ENCODE measurements at places on chromosomes 16 and 17.
A peak's percentile ranks its signal among the peaks of the same experiment; 100 is the strongest.

GRCh38 chr17:76597156-76598003, 11.7 kb upstream of the ST6GALNAC2 start:
- peaks cover 2% of the 10 kb centered on the region for H3K27me3 ChIP-seq
- H3K27ac ChIP-seq, result no peak overlapping the region
- no peak for DNase-seq
- H3K4me3 ChIP-seq, result no peak overlapping the region
- H3K36me3 ChIP-seq, result no peaks in the 10 kb centered on the region
- H3K4me1 ChIP-seq, result peaks cover 10% of the 10 kb centered on the region

DNA sequence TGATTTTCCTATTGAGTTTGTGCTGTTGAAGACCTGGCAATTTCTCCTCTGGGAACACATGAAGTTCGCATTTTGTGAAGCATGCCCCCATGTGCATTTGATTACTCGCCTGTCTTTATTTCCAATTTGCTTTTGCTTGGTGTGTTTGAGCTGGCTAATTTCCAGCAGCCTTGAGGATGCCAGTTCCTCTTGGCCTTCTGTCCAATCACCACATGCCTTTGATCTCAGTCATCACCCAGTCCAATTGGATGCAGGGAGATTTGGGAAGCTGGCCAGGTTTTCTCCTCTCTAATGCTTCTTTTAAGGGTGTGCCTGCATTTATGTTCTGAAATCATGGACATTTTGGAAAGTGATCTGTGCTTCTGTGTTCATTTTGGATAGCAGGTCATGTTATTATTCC, 3.8 kb upstream of the TMEM100 start:
- peaks cover 54% of the 10 kb centered on the region for H3K27me3 ChIP-seq
- H3K4me3 ChIP-seq, result no peak overlapping the region
- no peak overlapping the region for H3K27ac ChIP-seq
- DNase-seq, result no peak
- peaks cover 1% of the 10 kb centered on the region for H3K4me1 ChIP-seq

- no peaks in the 10 kb centered on the region for H3K27me3 ChIP-seq
- H3K27ac ChIP-seq, result peak overlapping the region; percentile 77
- peaks cover 41% of the 10 kb centered on the region for H3K36me3 ChIP-seq
- peaks cover 64% of the 10 kb centered on the region for H3K4me1 ChIP-seq
These were observed 889 bp downstream of the MBTD1 start for GRCh38 chr17:51258756-51259563.

- peaks cover 26% of the 10 kb centered on the region for H3K36me3 ChIP-seq
- H3K4me1 ChIP-seq, result peaks cover 21% of the 10 kb centered on the region
- DNase-seq, result no peak
- no peaks in the 10 kb centered on the region for H3K27me3 ChIP-seq
- no peak overlapping the region for H3K4me3 ChIP-seq
These were observed 378.0 kb downstream of the SLC39A11 start for GRCh38 chr17:72714357-72714966.

- H3K4me3 ChIP-seq, result peak within 1 kb of the TSS; percentile 93
- peaks cover 20% of the 10 kb centered on the region for H3K4me1 ChIP-seq
- no peaks in the 10 kb centered on the region for H3K27me3 ChIP-seq
These were observed at the start of gene PGAP3 for GRCh38 chr17:39687546-39688474. Gene PGAP3 (minus strand): TSS chr17:39688057. CDS start chr17:39688014, 43 bp downstream.

DNA sequence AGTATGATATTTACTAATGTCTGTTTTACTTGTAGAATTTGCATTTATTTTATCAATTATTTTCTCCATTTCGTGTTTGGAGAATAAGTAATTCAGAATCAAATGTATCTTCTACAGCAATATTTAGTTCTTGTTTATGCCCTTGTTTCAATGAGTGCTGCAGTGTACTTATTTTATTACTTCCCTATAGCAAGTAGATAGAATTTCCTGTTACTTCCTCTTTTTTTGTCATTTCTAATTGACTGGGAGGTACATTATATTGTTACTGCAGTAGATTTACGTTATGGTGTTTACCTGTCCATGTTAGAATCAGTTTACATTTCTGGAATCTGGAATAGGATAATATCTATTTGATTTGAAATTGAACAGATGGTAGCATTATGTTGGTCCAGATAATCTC, 71.2 kb downstream of the OMG start:
- peaks cover 2% of the 10 kb centered on the region for H3K4me1 ChIP-seq
- no peak overlapping the region for H3K27ac ChIP-seq
- no peak overlapping the region for H3K4me3 ChIP-seq

- H3K36me3 ChIP-seq, result no peaks in the 10 kb centered on the region
- H3K27me3 ChIP-seq, result no peaks in the 10 kb centered on the region
- no peak for DNase-seq
- no peak overlapping the region for H3K4me3 ChIP-seq
- no peak overlapping the region for H3K27ac ChIP-seq
- H3K4me1 ChIP-seq, result no peaks in the 10 kb centered on the region
These were observed 365.7 kb upstream of the RBFOX1 start for GRCh38 chr16:6966925-6967324.

DNA sequence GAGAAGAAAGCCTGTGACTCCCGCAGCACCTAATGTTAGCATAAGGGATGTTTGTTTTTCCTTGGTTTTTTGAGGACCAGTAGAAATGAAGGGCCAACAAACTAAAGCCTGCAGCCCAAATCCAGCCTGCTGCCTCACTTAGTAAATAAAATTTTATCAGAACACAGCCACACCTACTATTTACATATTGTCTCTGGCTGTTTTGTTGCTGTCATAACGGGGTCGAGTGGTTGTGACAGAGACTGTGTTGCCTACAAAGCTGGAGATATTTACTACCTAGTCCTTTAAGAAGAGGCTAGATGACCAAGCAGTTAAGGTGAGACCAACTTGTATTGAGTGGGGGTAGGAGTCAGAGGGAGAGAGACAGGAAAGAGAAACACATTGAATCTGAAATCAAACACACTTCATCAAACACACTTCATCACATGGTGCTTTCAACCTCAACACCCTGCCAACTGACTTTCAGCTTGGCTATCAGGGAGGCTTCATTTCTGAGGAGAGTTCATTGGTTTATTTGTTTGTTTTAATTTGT, 546.3 kb upstream of the CDH11 start:
- H3K4me3 ChIP-seq, result no peak overlapping the region
- no peaks in the 10 kb centered on the region for H3K4me1 ChIP-seq
- no peak for DNase-seq
- H3K27ac ChIP-seq, result no peak overlapping the region
- no peaks in the 10 kb centered on the region for H3K36me3 ChIP-seq

GRCh38 chr17:6126768-6127167, 56.6 kb downstream of the WSCD1 start:
- H3K36me3 ChIP-seq, result no peaks in the 10 kb centered on the region
- H3K4me1 ChIP-seq, result no peaks in the 10 kb centered on the region
- peaks cover 1% of the 10 kb centered on the region for H3K27me3 ChIP-seq
- H3K27ac ChIP-seq, result no peak overlapping the region

DNA sequence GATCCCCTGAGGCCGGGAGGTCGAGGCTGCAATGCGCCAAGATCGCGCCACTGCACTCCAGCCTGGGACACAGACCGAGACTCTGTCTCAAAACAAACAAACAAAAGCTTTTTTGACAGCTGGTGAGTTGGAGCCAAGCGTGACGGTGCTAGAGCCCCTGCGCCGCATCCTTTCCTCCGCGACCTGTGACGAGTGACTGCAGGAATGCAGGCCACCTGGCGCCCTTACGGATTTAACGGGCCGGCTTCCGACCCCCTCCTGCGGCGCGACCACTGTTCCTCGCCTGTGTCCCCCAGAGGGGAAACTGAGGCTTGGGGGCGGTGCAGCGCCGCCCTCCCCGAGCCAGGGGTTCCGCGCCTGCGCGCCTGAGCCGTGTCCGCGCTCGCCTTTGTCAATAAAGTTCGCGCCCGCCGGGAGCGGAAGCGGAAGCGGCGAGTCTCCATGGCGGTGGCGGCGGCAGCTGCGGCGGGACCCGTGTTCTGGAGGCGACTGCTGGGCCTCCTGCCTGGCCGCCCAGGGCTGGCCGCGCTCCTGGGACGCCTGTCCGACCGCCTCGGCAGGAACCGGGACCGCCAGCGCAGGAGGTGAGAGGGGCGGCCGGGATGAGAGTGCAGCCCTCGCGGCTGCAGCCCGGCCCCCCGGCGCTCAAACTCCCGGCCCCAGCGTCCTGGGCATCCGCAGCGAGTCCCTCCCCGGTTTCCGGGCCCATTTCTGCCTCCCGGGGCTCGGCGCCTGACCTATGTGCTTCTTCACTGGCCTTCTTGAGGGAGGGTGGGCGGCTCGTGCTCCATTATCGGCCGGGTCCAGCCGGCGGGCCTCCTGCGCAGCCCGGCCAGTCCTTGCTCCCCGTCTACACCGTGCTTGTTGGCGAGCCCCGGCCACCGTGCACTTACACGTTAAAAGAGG, at the start of gene PGS1:
TSS of gene PGS1 (plus strand) at position 425 of the 906 bp plus-strand sequence. CDS start at position 442, 17 bp downstream.
- H3K36me3 ChIP-seq, result peaks cover 33% of the 10 kb centered on the region
- H3K4me1 ChIP-seq, result peaks cover 46% of the 10 kb centered on the region
- peak; percentile 86 for DNase-seq
- H3K4me3 ChIP-seq, result peak within 1 kb of the TSS; percentile 98
- no peaks in the 10 kb centered on the region for H3K27me3 ChIP-seq

GRCh38 chr17:53919356-53919755, 96.6 kb downstream of the KIF2B start:
- no peak overlapping the region for H3K4me3 ChIP-seq
- H3K4me1 ChIP-seq, result no peaks in the 10 kb centered on the region
- DNase-seq, result no peak
- no peaks in the 10 kb centered on the region for H3K27me3 ChIP-seq
- no peaks in the 10 kb centered on the region for H3K36me3 ChIP-seq
- no peak overlapping the region for H3K27ac ChIP-seq

GRCh38 chr17:68782789-68783188, 172.4 kb downstream of the ABCA8 start:
- no peak overlapping the region for H3K4me3 ChIP-seq
- DNase-seq, result no peak
- peaks cover 7% of the 10 kb centered on the region for H3K27me3 ChIP-seq
- H3K36me3 ChIP-seq, result no peaks in the 10 kb centered on the region
- no peak overlapping the region for H3K27ac ChIP-seq
